Ovary (tissue), 10 donors: ENCODE measurements at places on chromosomes 1 and 21. TPM values are rescaled to one million over a fixed set of nuclear protein-coding genes. Genes with fewer than 3 reads are reported as not detected.
A peak's percentile ranks its signal among the peaks of the same experiment; 100 is the strongest.

Gene LCE1B
- total RNA-seq, result not detected

Gene SLC26A9
- total RNA-seq, result 6.7 TPM

Gene SPRR3
- not detected for total RNA-seq

Gene SYCP1
- total RNA-seq, result not detected

Gene OR10Z1
- total RNA-seq, result not detected

Gene UBXN10
- total RNA-seq, result 2.9 TPM

DNA sequence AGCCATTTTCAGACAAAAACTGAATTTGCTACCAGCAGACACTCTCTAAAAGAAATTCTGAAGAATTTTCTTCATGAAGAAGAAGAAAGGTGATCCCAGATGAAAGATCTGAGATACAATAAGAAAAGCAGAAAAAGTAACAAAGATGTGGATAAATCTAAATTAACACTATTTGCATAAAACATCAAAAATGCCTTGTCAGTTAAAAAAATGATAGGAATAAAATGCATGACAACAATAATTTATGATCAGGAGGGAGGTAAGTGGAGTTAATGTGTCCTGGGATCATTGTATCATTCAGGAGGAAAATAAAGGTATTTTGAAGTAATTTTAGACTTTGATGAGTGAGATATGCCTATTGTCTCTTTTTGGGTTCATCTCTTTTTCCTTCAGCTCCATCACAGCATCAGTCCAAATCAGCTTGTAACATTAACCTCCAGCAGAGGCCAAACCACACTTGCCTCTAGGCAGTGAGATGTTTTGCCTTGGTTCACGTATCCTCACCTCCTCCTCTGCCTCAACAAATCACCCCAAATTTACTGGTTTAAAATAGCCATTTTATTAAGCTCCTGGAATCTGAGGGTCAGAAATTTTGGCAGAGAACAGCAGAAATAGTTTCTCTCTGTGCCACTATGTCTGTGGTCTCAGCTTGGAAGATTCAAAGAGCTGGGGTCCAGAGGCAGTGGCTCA lies 76.9 kb upstream of the HIVEP3 start:
- H3K4me1 ChIP-seq, result no peaks in the 10 kb centered on the region
- H3K27me3 ChIP-seq, result no peaks in the 10 kb centered on the region
- H3K27ac ChIP-seq, result no peak overlapping the region
- H3K36me3 ChIP-seq, result no peaks in the 10 kb centered on the region

GRCh38 chr21:40638466-40639251 lies 208.3 kb downstream of the DSCAM start:
- H3K36me3 ChIP-seq, result no peaks in the 10 kb centered on the region
- no peak overlapping the region for H3K4me3 ChIP-seq
- DNase-seq, result no peak

DNA sequence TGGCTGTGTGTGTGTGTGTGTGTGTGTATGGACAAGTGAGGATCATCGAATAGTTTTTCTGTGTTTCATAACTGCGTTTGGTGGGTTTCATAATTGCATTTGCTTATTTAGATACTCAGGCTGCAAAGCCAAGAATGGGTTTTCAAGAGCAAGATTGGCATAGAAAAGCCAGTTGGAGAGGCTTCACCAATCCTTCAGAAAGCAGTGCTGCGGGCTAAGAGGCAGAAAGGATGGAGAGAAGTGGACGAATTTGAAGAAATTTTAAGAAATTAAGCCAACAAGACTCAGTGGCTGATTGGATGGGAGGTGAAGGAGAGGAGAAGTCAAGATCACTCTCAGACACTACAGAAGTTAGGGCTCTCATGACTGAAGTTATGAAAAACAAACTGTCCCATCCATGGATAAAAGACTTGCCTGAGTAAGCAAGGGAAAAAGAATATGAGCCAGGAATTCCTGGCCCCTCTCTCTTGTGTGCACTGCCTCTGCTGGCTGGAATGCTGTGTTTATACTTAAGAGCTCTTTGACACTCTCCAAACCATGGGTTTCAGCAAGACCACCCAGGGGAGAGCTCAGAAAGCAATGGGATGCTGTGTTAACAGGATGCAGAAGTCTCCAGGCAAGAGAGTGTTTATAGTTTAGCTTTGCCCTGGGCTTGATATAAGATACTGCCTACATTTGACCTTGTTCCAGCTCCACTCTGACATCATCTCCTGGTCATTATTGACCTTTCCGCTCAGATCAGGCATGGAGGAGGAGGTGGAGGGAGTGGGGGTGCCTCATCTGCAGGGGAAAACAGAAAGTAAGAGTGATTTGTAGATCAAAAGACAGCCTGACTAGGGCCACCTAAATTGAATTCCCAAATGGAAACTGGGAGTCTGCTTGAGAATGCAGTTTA lies 232.0 kb upstream of the PLXNA2 start:
- DNase-seq, result peak; percentile 61
- H3K27ac ChIP-seq, result peak overlapping the region; percentile 35
- no peaks in the 10 kb centered on the region for H3K36me3 ChIP-seq
- H3K27me3 ChIP-seq, result no peaks in the 10 kb centered on the region
- H3K4me1 ChIP-seq, result peaks cover 11% of the 10 kb centered on the region

DNA sequence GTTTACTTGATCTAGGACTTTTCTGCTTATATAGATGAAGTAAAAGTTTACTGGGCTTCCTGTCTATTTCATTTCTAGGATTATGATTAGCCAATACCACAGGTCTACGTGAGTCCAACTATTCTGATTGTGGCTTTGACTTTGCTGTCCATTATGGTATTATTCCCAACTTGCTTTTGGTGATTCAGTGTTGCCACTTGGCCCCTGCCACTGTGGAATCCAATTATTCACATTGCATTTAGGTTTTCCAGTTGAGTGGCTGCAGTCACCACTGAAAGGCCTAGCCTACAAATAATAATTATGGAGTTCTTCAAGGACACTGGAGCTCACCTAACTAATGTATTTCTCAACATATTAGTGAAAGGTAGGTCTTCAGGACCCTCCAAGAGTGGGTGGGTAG lies 574.3 kb upstream of the USP24 start:
- no peaks in the 10 kb centered on the region for H3K4me1 ChIP-seq
- no peak overlapping the region for H3K4me3 ChIP-seq
- no peaks in the 10 kb centered on the region for H3K36me3 ChIP-seq

- no peak overlapping the region for H3K4me3 ChIP-seq
- no peak overlapping the region for H3K27ac ChIP-seq
- H3K27me3 ChIP-seq, result no peaks in the 10 kb centered on the region
- DNase-seq, result no peak
- peaks cover 4% of the 10 kb centered on the region for H3K4me1 ChIP-seq
Measured at GRCh38 chr1:67560580-67561255, 124.3 kb upstream of the GADD45A start.

GRCh38 chr1:153968972-153969371 lies 1.3 kb downstream of the CREB3L4 start:
- H3K4me1 ChIP-seq, result peaks cover 7% of the 10 kb centered on the region
- H3K4me3 ChIP-seq, result no peak overlapping the region
- H3K36me3 ChIP-seq, result no peaks in the 10 kb centered on the region
- no peak for DNase-seq
- H3K27ac ChIP-seq, result no peak overlapping the region
- no peaks in the 10 kb centered on the region for H3K27me3 ChIP-seq

DNA sequence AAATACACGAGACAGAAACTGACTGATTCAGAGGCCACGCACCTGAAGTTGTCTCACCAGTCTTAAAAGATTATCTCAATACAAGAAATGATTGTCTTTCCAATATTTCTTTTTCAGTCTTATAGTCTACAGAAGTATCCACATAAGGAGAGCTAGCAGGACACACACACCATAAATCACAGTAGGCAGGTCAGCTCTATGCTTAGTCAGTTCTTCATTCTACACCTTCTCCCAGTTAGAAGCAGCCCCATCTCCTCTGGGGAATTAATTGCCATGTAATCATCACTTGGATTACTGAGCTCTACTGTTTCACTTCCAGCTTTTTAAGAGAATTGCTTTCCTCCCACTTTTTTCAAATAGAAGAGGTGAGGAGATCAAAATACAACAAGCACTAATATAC lies 59.6 kb downstream of the SMYD3 start:
- DNase-seq, result no peak
- H3K27ac ChIP-seq, result no peak overlapping the region
- H3K4me1 ChIP-seq, result no peaks in the 10 kb centered on the region
- no peaks in the 10 kb centered on the region for H3K27me3 ChIP-seq

GRCh38 chr1:54955359-54955758 lies 25.1 kb upstream of the TMEM61 start:
- peaks cover 1% of the 10 kb centered on the region for H3K4me1 ChIP-seq
- no peak overlapping the region for H3K4me3 ChIP-seq
- H3K27ac ChIP-seq, result no peak overlapping the region

GRCh38 chr1:167310732-167311131 lies 90.0 kb downstream of the POU2F1 start:
- no peak overlapping the region for H3K4me3 ChIP-seq
- H3K27me3 ChIP-seq, result no peaks in the 10 kb centered on the region
- no peaks in the 10 kb centered on the region for H3K4me1 ChIP-seq
- H3K27ac ChIP-seq, result no peak overlapping the region
- DNase-seq, result no peak

GRCh38 chr1:195733826-195734225 lies 874.4 kb downstream of the KCNT2 start:
- no peaks in the 10 kb centered on the region for H3K36me3 ChIP-seq
- no peak overlapping the region for H3K27ac ChIP-seq
- no peak for DNase-seq
- H3K4me1 ChIP-seq, result no peaks in the 10 kb centered on the region
- H3K27me3 ChIP-seq, result no peaks in the 10 kb centered on the region

DNA sequence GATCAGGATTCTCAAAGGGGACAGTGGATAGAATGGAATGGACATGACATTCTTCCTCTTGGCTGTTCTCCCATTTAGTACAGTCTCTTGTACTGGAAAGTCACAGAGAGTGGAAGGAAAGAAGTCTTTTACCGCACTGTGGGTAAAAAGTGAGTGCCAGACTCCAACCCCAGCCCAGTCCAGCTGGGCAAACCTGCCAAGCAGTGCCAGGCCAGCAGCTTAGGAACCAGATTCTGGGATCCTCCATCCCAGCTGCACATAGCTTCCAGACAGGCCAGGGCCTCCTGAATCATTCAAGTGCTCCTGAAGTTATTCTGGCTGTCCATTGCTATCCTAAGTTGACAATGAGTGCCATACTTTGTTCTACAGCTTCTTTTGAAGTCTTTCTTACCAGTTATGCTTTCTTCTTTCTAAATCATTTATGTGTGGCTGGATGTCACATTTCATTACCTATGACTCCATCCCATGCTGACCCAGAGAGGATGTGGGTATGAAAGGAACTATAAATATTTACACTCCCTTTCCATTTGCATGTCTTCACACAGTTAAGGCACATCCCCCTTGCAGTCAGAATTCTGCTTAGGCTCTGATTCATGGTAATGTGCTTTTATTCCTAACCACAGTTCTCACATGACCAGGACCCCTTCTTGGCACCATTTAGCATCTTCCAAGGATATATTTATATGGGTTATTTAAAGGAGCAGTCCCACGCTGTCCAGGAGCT lies 88.9 kb downstream of the AK5 start:
- H3K4me1 ChIP-seq, result no peaks in the 10 kb centered on the region
- H3K27me3 ChIP-seq, result no peaks in the 10 kb centered on the region

GRCh38 chr1:246262281-246262680 lies 244.8 kb downstream of the SMYD3 start:
- H3K4me3 ChIP-seq, result no peak overlapping the region
- H3K27ac ChIP-seq, result no peak overlapping the region
- H3K4me1 ChIP-seq, result no peaks in the 10 kb centered on the region
- DNase-seq, result no peak

DNA sequence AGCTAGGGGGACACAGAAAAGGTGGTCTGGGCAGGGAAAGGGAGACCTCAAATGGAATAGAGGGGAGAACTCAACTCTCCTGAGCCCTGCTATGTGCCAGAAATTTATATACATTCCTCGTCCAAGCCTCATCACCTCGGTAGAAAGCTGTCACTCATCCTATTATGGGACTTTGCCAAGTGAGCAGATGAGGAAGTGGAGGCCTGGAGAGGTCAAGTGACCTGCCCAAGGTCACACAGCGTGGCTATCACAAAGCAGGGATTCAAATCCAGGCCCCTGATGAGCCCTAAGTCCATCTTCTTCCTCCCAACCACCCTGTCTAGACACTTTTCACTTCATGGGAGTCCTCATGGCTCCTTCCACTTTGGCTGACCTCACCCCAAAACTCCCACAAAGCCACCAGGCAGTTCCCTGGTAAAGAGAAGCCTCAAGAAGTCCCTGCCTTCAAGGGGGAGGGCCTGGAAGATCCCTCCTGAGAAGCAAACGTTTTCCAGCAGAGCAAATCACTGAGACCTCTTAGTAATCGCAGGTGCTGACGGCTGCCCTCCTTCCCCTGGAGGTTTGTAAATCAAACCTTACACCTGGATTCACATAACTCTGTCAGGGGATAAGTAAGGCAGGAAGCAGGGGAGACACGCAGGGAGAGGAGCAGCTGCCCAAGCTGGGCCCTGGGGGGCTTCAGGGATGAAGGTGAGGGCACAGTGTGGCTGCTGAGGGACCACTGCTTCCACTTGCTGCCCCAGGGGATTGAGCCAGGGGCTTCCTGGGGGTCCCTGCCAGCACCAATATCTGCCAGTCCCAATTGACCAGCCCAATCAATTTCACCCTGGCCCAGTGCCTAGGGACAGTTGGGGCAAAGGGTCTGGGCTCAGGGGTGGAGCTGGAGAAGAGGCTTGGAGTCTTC lies 351.2 kb downstream of the MATN1 start:
- no peak overlapping the region for H3K27ac ChIP-seq
- no peak for DNase-seq

- H3K27ac ChIP-seq, result no peak overlapping the region
- peaks cover 4% of the 10 kb centered on the region for H3K4me1 ChIP-seq
- DNase-seq, result no peak
- no peaks in the 10 kb centered on the region for H3K36me3 ChIP-seq
- H3K4me3 ChIP-seq, result no peak overlapping the region
Measured at GRCh38 chr1:40820911-40821693, 37.5 kb downstream of the KCNQ4 start.

DNA sequence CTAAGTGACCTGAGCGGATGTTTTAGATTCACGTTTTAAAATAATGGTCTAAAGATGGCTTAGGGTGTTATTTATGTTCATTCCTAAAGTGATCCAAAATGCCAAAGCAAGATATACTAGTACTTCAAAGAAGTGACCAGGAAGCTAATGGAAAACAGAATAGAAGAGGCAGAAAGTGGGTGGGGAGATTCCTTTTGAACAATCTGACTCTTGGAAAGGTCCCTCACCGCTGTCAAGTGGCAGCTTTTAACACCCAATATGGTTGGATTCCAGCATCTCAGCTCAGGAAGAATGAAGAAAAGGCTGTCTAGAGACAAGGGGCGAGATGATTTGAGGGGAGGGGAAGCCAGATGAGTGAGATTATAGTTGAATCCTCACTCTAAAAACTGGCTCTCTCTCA lies 90.3 kb downstream of the SCMH1 start:
- no peaks in the 10 kb centered on the region for H3K4me1 ChIP-seq
- DNase-seq, result no peak
- no peak overlapping the region for H3K27ac ChIP-seq
